ENCODE measurements at places on chromosomes 2 and 18. TPM values are rescaled to one million over a fixed set of nuclear protein-coding genes. Genes with fewer than 3 reads are reported as not detected.

Gene PPP1R1C
- not detected for total RNA-seq

Gene SRD5A2
- total RNA-seq, result not detected

Gene HRH4
- total RNA-seq, result not detected

Gene LANCL1
- 45.2 TPM for total RNA-seq

Gene UNC80
- total RNA-seq, result not detected

Gene CIDEA
- total RNA-seq, result not detected

Gene OSBPL6
- total RNA-seq, result 3.7 TPM

Gene FAP
- not detected for total RNA-seq

Data from activated naive CD8-positive, alpha-beta T cell treated with anti-CD3 and anti-CD28 coated beads for 36 hours (primary cell).